ENCODE measurements at places on chromosomes 6 and 20.

- no peak for DNase-seq
Measured at GRCh38 chr20:22836877-22837276, 198.2 kb upstream of the SSTR4 start.

GRCh38 chr20:53212018-53212417 lies 239.9 kb downstream of the TSHZ2 start:
- no peak for DNase-seq

DNA sequence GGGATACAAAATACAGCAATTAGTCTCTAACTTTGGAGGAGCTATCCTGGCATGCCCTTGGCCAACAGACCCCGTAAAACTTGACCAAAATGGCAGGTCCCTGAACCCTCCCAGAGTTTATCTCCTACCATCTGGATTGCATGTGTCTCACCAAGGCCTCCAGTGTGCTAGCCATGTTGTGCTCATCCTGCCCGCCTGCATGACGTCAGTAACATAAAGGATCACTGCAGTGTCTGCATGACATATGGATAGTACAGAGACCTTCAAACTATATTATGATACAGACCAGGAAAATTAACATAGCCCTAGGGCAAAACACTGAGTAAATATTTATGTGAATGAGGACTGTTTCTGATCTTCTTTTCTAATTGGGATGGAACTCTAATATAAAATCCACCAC lies 25.3 kb downstream of the CPXM1 start:
- DNase-seq, result no peak

- no peak for DNase-seq
Measured at GRCh38 chr6:19860235-19860877, 23.2 kb downstream of the ID4 start.

- DNase-seq, result peak; percentile 59
Measured at GRCh38 chr6:82017288-82017687, 230.3 kb downstream of the IBTK start.

- no peak for DNase-seq
Measured at GRCh38 chr6:14159090-14159489, 41.5 kb downstream of the CD83 start.

Data from Peyer's patch (tissue), 4 donors.